ENCODE measurements at places on chromosomes 13 and 19.

GRCh38 chr13:20206698-20207235, 14.0 kb upstream of the GJB2 start:
- no peak for DNase-seq

DNA sequence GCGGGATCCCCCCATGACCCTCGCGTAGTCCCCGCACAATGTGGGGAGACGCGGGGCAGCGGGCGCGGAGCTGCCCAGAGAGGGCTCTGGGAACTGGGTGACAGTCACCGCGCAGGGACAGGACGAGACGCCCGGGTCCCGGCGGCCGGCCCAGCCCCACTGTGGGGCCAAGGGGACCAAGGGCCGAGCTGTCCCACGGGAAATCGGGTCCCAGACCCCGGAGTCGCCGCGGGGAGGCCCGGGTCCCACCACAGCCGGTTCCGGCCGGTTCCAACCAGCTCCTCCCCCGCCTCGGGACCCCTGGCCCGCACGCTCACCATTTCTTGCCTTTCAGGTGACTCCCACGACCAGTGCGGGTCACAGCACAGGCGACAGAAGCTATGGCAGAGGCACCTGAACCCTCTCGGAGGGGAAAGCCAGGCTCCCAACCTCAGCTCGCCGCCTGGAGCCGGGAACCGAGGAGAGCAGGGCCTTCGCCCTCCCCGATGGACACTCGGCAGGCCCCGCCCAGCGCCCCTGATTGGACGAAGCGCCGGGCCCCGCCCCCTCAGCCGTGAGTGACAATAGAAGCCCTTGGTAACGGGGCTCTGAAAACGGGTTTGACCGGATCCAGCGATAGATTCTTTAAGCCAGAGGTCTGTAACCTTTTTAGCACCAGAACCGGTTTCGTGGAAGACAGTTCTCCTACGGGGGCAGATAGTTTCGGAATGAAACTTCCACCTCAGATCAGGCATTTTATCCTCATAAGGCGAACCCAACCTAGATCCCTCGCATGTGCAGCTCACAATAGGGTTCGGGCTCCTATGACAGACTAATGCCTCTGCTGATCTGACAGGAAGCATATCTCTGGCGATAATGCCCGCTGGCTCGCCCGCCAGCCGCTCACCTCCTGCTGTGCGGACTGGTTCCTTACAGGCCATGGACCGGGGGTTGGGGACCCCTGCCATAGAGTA, at the start of gene ZNF433:
TSS of gene ZNF433 (minus strand) at position 460 of the 953 bp plus-strand sequence. CDS start at position 320, 140 bp downstream.
- DNase-seq: peak; percentile 99

DNA sequence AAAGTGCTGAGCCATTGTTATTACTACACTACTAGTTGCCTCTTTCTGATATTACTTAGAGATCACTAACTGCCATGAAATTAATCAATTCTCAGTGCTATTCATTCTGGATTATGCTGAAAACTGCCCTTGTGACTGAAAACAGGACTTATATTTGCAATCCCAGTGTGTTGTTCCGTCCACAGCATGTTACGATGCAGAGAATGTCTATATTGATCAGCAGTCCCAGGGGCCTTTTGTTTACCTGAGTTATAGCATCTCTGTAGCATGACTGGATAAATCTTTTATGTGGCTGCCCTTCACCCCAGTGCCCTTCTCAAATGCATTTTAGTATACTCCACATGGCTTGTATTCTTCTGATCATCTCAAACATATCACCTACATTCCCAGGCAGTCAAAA, 251.0 kb downstream of the GPC5 start:
- DNase-seq: no peak

DNA sequence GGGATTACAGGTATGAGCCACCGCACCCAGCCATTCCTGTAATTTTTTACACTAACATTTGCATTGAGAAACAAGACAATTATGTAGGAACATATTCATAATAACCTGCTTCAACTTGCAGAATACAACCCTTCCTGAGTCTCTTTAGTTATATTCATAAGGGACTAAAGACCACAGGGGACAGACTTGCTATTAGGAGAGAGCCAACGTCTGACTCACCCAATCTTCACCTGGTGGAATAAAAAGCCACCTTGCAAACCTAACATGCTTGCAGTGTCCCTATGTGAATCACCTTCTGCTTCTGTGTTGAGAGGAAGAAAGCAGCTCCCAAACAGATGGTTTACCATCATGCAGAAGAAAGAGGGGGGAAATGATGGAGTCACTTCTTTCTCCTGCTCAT, 456.1 kb downstream of the PCDH9 start:
- DNase-seq: no peak

DNA sequence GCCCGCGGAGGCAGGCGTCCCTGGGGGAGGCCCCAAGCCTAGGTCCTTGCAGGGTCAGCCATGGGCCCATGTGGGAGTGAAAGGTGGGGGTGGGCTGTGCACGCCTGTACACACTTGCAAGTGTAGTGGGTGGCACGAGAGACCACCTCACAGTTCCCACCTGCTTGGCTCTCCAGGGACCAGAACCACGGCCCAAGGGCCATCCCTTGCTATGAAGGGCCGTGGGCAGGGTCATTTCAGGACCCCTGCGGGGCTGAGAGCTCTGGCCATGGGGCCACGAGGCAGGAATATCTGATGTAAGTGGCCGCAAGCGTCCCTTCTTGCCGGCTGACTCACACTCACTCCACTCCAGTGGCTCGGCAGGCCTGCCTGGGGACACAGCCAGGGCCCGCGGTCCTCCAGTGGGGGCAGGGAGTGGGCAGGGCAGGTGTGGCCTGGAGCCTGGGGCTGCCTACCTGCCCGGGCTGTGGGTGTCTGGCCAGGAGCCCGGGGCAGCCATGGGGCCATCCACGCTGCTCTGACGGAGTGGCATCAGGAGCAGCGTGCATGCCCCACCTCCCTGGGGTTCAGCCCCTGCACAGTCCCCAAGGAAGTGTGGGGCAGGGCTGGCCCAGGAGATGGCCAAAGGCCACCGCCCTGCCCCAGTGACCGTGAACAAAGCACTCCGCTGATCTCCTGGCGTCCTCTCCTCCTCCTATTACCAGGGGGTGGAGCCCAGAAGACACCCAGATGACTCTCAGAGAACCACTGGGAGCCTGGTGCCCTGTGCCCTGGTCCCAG, 8.6 kb upstream of the MKNK2 start:
- peak; percentile 51 for DNase-seq

GRCh38 chr13:91758724-91759123, 360.3 kb downstream of the GPC5 start:
- no peak for DNase-seq

Measured in glutamatergic neuron (in vitro differentiated cells).